ENCODE measurements at places on chromosomes 3 and 15. TPM values are rescaled to one million over a fixed set of nuclear protein-coding genes. Genes with fewer than 3 reads are reported as not detected.

- peak; percentile 18 for DNase-seq
Observed at GRCh38 chr3:52787672-52788625, 6.6 kb upstream of the ITIH3 start.

DNA sequence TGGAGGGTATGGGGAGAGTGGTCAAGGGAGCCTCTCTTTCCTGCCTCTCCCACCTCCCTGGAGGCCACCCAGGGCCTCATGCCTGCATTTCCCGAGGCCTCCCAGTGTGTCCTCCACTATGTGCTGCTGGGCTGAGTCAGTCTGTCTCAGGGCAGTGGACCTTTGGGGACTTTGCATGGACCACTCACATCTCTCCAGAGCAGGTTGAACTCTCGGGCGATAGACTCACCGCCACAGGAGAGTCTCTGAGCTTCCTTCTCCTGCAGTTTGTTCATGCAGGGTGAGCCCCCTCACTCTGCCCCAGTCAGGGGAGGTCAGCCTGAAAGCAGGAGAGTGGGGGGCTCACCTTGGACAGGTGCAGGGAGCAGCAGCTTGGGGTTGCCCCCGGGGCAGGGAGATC, 60.5 kb upstream of the SEC22A start:
- no peak for DNase-seq

GRCh38 chr15:63212050-63213004, 22.9 kb downstream of the RAB8B start:
- DNase-seq, result no peak

- peak; percentile 23 for DNase-seq
Observed at GRCh38 chr3:71247221-71247957, 336.1 kb downstream of the FOXP1 start.

DNA sequence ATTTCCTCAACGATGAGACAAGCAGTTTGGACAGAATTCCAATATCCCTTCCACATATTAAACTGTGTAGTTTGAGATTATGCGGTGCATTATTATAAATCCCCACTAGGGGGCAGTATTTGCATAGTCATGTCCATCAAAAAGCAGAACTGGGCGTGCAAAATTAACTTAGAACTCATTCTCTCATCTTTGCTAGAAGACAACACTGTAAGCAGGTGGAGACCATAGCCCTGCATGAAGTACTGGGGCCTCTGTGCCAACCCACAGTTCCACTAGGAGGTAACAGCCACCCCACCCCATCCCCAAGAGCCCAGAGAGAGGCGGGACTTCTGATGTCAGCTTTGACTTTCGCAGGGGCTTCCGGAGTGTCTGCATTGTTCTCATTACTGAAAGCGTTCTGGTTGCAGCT, 106.6 kb upstream of the TMC3 start:
- DNase-seq, result peak; percentile 51

DNA sequence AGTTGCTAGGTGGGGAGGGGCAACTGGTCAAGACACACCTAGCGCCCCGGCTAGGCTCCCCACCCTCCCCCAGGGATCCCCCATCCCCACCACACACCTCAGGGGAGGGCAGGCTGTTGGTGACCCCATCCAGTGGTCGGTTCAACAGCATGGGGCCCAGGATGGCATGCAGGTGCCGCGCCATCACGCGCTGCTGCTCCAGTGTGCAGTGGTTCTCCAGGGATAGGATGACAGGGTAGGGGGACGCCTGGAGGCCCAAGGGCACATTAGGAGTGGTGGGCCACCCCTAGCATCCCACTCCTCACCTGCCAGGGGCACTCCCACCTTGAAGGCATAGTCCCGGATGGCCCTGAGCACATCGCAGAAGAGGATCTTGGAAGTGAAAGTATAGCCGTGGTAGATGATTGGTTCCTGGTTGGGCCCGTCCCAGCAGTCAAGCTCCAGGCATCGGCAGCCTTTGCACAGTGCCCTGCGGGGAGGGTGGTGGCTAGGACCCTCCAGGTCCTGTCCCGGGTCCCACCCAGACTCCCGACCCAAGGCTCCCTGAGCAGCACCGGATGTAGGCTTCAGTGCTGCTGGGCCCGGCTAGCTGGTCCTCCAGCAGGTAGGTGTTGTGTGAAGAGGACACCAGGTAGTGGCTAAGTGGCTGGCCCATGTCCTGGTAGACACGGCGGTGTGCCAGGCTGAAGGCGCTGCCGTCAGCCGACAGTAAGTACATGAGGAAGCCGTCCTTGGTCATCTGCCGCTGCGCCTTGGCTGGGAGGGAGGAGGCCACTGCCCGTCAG, 19.4 kb downstream of the VILL start:
- no peak for DNase-seq

- DNase-seq, result no peak
Observed at GRCh38 chr3:171690281-171690680, 120.0 kb downstream of the PLD1 start.

DNA sequence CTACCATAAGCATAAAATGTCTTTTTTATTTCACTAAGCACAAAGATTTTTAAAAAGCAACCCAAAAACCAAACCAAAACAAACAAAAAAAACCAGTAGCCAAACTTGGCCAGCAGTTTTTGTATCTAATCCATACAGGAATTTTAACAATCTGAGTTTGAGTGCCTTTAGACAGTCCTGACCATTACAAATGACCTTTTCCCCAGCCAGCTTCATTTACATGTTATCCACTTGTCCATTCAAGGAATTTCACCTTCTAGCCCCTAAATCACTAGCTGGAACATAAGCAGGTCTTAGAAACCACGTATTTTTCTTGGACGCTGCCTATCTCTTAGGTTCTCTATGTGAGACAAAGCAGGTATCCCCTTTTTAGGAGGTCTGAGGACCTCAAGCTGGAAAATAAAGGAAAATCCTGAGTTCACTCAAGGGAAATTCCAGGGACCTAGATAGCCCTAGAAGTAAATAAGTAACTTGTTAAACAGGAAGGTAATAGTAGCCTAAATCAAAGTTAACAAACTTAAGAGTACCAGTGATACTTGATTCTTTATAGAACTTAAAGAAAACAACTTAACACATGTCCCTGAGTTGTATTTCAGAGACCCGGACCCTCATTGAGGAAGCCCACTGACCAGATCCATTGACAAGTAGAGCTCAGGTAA, 34.2 kb downstream of the CIP2A start:
- DNase-seq, result no peak

DNA sequence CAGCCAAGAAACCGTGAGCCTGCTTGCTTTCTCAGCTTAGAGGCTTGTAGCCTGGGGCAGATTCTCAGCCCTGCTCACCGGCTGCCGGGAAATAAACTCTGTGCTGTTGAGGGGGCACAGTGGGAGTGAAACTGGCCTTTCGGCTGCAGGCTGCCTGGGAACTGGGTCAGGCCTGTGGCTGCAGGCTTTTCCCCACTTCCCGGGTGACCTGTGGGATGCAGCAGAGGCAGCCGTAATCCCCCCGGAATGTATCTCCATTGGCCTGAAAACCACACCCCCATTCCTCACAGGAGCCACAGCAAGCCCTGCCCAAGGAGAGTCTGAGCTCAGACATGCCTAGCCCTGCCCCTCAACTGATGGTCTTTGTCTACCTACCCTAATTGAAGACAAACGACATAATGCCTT, 110.9 kb downstream of the STXBP5L start:
- DNase-seq, result no peak

- DNase-seq, result no peak
Observed at GRCh38 chr3:129644836-129645235, 38.4 kb upstream of the PLXND1 start.

GRCh38 chr3:38560284-38560683, 64.1 kb downstream of the EXOG start:
- no peak for DNase-seq

MME gene
- total RNA-seq, result 1.8 TPM

CXCR6 gene
- not detected for total RNA-seq

CMTM6 gene
- total RNA-seq, result 30.7 TPM

IL16 gene
- total RNA-seq, result 1.8 TPM

ANKRD34C gene
- 2.4 TPM for total RNA-seq

CPLX3 gene
- total RNA-seq, result 1.00 TPM

Data from cerebellum (tissue), 4 donors.